CD4-positive, alpha-beta T cell treated with Interleukin-10 for 1 hour (primary cell): ENCODE measurements at places on chromosomes 3 and 15.

GRCh38 chr15:69093127-69093526, 67.3 kb upstream of the GLCE start:
- no peak for DNase-seq

DNA sequence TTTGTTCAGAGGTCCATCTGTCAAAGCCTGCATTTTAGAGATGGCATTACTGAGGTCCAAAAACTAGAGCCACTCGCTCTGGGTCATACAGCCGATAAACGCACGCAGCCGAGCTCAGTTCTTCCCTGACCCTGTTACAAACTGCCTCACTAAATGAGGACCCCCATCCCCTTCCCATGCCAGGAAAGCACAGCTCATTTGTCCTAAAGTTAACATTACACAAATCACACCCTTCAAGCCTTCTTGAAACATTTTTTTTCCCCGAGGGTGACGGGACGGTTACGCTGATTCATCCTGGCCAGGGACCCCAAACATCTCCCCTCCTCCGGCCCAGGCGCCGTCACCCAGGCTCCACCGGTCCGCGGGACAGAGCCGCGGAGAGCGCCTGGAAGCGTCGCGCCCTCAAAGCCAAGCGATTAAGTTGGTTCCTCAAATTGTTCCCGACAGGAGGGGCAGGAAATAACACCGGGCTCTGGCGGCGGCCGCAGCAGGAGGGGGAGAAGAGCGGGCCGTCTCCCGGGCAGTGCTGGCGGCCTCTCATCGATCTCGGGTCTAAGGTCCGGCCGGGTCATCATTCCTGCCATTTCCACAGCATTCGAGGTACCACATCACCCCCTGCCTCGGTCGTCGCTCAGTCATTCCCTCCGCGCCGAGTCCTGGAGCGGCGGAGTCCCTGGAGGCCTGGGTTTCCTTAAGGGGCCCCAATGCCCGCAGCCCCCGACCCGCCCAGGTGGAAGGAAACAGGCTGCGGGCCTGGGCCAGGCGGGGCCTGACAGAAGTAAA, 619 bp upstream of the CMTM8 start:
- peak; percentile 7 for DNase-seq

GRCh38 chr3:125278155-125278554, 65.6 kb upstream of the SLC12A8 start:
- DNase-seq: no peak

GRCh38 chr3:86782286-86782685, 208.7 kb downstream of the VGLL3 start:
- DNase-seq: no peak

DNA sequence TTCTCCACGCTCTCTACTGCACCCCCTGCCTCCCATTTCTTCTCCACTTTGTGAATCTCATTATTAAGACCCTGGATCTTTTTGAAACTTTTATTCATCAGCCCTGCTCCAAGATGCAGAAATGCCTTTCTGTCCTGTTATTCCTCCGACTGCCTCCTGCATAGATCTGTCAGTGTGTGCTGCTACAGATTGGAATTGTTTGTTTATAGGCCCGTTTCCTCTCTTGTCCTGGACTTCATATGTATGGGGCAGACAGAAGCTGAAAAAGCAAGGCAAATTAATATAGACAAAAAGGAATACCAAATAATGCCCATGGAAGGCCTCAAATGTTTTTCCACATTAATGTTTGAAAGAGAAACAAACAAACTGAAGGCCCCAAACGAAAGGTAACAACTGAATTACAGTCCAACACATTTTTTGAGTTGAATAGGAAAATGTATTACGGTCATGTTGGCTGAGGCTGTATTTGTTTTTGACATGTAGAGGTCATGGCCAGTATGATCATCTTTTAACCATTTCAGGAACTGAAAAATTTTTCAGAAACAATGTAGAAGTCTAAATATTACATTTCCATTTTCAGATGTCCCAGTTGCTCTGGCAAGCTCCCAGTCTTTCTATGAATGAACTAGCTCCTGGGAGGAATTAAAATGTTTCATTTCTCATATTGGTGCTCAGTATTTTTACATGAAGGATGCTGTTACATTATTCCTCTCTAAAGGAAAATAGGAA, 8.8 kb downstream of the CHST2 start:
- DNase-seq: no peak

DNA sequence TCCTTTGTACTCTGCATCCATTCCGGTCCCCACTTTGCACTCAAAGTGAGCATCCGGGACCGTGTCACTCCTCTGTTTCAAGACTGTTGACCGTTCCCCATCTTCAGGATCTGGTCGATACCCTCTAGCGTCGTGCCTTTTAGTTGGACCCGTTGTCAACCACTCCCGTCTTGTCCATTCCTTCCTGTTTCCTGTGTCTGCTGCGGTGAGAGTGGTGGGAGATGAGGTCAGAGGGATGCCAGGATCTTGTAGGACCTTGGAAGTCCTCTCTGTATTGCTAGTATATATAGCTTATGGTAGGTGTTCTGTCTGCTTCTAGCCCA, 624 bp downstream of the BRK1 start:
- no peak for DNase-seq

GRCh38 chr15:98873441-98874218, 134.0 kb downstream of the PGPEP1L start:
- DNase-seq: no peak

DNA sequence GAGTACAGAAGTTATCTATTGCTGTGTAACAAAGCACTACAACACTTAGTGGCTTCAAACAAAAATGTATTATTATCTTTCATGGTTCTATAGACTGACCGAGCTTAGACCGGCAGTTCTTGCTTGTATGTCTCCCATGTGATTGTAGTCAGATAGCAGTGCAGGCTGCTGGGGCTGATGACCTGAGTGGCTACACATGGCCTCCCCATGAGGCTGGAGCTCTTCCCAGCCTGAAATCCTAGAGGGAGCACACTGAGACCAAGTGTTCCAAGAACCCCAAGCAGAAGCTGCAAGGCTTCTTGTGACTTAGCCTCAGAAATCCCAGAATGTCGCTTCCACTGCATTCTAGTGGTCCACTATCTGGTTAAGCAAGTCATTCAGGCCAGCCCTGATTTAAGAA, 141.2 kb upstream of the TLE3 start:
- DNase-seq: no peak

DNA sequence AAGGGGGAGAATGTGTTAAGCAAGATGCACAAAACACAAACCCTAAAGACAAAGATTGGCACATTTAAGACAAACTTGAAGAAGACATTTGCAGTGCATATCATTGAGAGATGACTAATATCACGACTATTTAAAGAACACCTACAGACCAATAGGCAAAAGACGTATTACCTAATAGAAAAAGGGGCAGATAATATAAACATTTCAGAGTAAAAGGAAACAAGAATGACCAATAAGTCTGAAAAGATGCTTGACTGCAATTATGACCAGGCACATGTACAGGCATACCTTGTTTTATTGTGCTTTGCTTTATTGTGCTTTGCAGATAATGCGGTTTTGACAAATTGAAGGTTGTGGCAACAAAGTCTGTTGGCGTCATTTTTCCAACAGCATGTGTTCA, 4.9 kb downstream of the HACD3 start:
- no peak for DNase-seq

- no peak for DNase-seq
Measured at GRCh38 chr3:152609891-152610290, 225.0 kb upstream of the P2RY1 start.

DNA sequence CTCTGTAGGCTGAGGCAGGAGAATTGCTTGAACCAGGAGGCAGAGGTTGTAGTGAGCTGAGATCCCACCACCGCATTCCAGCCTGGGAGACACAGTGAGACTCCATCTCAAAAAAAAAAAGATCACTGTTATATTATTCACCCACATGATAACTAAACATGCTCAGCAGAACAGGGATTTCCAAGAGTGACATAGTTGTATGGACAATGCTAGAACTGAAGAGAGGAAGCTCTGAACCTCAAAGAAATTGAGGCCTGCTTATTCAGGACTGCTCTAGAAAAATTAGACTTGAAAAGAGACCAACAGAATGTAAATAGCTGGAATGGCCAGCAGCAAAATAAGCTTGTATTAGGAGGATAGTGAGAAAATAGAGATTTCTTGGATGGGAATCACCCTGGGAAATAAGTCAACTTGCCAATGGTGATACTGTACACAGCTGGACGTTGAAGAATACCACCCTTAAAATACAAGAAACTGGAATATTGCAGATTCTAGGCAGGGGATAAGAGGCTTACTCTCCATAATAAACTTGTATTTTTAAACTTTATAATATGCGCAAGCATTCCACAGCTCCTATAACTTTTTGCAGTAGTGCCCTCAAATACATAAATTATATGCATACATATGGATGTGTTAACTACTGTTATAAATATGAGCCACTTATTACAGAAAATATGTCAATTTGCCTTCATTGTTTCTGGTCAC, 28.2 kb downstream of the PIK3CB start:
- DNase-seq: no peak

- DNase-seq: no peak
Measured at GRCh38 chr3:15778332-15778858, 19.4 kb downstream of the ANKRD28 start.

DNA sequence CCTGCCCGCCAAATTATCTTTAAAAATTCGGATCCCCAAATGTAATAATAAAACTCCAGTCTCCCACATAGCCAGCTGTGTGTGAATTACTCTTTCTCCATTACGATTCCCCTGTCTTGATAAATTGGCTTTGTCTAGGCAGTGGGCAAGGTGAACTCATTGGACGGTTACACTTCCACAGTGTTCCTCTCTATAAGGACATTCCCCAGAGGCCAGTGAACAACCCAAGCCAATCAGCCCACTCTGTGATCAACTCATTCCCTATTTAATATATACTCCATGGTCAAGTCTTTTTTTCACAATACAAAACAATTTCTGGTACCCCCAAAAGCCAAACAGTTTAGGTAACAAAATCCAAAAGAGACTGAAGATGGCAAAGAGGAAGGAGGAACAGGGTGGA, 90.5 kb upstream of the DAZL start:
- no peak for DNase-seq

DNA sequence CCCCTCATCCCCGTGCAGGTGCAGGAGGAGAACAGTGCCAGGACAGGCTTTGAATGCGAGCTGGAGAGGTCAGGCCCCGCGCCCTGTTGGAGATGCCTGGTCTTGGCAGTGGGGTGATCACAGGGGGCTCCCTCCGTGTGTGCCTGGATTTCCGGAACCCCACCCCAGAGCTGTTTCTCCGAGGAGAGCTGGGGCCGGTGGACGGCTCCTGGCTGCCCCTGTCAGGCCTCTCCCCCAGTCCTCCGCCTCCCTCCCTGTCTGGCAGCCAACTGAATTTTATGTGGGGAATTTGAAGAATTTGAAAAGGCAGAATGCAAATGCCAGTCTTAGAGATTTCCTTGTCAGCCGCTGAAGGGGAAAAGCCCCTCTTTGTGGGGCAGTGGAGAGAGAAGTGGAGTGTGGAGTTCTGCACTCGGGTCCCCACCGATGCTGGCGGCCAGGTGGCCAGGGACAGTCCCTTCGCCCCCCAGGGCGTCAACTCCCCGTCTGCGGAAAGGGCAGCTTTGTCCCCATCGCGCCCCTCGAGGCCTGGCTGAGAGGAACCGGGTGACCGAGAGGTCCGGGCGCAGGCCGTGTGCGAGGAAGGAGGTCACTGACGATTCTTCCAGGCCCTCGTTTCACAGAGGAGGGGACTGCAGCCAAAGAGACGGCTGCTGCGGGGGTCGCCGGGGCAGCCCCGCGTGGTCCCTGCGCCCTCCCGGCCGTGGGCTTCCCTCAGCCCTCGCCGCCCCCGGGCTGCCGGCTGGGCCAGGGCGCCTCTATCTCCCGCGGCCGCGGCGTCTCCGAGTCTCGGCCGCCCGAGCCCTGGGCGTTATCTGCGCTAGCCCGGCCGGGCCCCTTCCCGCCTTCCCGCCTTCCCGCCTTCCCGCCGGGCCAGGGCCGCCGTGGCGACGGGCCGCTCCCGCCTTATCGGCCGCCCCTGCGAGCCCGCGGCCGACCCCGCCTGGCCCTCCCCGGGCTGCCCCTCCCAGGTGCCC, 56.0 kb upstream of the LCTL start:
- DNase-seq: no peak

DNA sequence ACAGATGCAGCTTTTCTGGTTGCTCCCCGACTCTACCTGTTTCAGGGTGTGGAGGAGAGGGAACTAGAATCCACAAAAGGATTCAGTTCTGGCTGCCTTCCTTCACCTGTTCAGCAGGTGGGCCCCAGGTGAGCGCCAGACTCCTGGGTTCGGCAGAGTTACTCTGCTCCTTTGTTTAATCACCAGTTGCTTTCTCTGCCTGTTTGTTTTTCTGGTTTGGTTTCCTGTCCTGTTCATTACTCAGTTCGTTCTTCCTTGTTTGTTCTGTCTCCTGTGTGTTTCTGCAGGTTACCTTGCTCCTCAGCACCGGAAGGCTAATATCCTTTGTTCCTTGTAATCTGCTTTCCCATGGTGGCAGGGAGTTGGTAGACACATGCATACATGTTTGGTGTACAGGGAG, 508.5 kb upstream of the ATP11B start:
- no peak for DNase-seq

DNA sequence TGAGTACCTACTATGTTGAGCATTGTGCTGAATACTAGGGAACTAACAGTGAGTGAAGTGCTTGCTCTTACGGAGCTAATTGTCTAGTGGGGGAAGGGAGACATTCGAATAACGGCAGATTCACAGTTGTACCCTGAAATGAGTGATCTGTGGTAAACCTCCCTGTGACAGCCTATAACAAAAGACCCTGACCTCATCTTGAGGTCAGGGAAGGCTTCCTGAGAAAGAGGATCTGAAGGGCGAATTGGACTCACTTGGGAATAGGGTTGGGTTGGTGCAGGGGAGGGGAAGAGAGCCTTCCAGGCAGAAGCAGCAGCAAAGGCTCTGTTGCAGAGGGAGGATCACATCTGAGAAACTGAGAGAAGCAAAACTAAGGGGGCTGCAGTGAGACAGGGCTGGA, 13.2 kb downstream of the HPS3 start:
- DNase-seq: no peak

DNA sequence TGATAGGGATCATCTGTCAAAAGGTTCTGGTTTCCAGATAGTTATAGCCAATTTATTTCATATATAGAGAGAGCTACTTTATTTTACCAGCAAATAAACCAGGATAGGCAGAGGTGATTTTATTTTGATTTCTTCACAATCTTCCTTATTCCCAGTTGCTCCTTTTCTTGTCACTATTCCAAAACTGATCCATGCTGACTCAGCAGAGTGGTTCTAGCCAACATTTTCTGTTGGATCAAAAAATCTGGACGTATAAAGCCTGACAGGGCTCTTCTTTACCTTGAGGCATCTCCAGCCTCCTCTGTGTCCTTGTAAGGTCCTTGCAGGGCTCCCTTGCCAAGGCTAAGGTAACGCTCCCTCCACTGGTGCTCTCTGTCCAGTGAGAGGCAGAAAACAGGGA, 15.8 kb downstream of the HDC start:
- DNase-seq: no peak

DNA sequence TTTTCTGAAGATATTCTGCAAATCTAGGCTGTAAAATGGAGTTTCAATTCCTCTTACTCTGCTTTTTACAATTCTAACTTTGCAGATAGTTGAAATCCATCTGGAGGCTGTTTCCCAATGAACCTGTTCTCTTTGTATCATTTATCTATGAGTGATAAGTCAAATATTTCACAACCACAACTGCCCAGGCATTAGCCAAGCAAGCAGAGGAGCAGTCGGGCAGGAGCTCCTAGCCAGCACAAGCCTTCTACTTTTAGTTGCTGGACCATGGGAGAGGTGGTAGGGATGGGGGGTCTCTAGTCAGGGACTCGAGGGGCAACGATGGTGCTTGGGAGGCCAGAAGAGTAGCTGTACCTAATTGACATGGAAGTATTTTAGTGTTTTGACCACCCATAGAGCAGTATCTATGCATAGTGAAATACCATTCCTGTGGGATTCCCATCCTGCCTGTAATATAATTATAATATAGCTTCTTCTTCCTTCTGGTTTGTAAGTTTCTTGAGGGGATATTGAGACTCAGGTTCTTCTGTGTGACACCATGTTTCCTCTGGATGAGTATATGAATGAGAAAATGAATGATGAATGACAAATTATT, 353.5 kb upstream of the IL12A start:
- no peak for DNase-seq
